Activated naive CD4-positive, alpha-beta T cell treated with anti-CD3 and anti-CD28 coated beads, Interleukin-2, amount 50 U/mL, for 72 hours (primary cell): ENCODE measurements at places on chromosomes 7 and 10. TPM values are rescaled to one million over a fixed set of nuclear protein-coding genes. Genes with fewer than 3 reads are reported as not detected.

Gene WNT8B
- total RNA-seq = 0.45 TPM

Gene LIPK
- not detected for total RNA-seq

Gene STOX1
- 0.25 TPM for total RNA-seq

Gene GRK5
- total RNA-seq = 21.2 TPM

Gene SEMA3E
- not detected for total RNA-seq

Gene ABCB1
- total RNA-seq = 5.1 TPM
